ENCODE measurements at places on chromosomes 2 and 18.

DNA sequence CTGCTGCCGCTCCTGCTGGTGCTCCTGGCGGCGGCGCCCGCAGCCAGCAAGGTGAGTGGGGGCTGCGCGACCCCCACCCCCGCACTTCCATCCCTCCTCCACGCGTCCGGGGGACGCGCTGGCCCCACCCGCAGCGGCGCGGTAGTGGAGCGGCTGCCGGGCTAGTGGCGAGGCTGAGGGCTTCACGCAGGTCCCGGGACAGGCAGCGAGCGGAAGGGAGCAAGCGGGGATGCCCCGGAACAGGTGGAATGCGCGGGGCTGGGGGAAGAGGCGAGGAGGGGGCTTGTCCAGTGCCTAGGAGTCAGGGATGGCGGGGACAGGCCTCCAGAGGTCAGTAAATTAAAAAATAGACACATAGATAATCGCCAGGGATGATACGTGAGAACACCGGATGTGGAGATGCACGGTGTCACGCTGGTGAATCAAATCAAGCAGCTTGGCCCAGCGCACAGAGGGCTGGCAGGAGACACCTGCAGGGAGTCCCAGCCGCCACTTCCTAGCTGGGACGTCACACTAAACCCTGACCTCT lies 403 bp downstream of the COL4A3 start:
- DNase-seq = no peak

GRCh38 chr2:29117636-29118303 lies 2.6 kb downstream of the CLIP4 start:
- peak; percentile 76 for DNase-seq

GRCh38 chr2:121529439-121530211 lies 1.1 kb upstream of the RNU4ATAC start:
- DNase-seq = peak; percentile 20

DNA sequence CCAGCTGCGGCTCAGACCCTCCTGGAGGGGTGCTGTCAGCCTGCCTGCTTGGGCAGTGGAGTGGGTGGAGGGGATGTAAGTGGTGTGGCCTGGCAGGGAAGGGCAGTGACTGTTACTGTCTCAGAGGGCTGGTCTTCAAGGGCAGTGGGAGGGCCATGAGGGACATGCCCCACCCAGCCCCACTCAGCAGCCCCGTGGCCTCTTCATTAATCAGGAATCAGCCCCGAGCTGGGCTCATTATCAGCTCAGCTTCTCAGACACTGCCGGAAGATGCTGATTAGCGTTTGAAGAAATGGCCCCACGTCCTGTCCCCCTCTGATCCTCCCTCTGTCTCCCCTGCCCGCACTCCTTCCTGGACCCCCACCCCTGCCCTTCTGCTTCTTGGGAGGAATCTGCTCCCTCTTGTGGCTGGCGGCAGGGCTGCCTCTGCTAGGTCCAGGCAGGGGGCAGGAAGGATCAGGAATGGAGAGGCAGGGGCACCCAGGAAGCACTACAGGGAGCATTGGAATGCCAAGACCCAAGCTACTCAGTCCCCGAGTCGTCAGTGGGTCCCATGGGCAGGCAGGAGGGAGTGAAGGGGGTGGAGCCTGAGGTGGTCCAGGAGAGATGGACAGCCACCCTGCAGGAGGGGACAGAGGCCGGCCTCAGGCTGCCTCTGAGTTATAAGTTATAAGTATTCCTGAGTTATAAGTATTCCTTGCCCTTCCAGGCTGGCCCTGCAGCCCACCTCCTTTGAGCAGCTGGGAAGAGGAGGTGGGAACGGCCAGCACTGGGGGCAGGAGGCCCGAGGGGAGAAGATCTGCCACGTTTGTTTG lies 7.0 kb downstream of the ASIC4 start:
- DNase-seq = no peak

- DNase-seq = no peak
Measured at GRCh38 chr2:16661526-16661925, 4.1 kb downstream of the CYRIA start.

GRCh38 chr2:150339282-150339681 lies 148.2 kb downstream of the RND3 start:
- DNase-seq = no peak

DNA sequence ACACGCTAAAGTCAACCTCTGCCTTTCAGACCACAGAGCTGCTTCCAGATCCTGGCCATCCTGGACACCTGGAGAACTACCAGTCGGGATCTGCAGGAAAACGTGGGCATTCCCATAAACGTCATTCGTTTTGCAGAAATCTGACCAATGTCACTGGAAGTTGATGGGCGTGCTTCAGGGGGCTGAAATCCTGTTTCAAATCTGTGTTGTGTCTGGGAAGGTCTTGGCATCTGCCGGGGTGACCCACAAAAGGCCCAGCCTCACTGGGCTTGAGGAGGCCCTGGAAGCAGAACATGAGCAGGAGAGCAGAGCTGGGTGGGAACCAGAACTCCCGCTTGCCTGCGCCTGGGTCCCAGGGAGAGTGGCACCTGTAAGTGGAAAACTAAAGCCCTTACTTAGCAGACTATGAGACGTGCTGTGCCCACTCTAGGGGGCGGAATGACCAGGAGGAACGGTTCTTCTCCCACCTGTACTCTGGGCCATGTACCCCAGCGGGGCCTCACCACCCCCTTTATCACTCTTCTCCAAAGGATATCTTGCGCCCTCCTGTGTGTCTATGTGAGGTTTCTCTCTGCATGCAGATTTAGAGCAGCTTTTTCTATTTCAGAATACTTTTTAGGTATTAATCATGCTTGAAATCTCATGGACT lies 200.9 kb downstream of the FAM210A start:
- no peak for DNase-seq

- DNase-seq = no peak
Measured at GRCh38 chr2:165475277-165476004, 5.9 kb downstream of the CSRNP3 start.

All from LoVo (cell line).